GM06990 (cell line): ENCODE measurements at places on chromosomes 12 and 14.

DNA sequence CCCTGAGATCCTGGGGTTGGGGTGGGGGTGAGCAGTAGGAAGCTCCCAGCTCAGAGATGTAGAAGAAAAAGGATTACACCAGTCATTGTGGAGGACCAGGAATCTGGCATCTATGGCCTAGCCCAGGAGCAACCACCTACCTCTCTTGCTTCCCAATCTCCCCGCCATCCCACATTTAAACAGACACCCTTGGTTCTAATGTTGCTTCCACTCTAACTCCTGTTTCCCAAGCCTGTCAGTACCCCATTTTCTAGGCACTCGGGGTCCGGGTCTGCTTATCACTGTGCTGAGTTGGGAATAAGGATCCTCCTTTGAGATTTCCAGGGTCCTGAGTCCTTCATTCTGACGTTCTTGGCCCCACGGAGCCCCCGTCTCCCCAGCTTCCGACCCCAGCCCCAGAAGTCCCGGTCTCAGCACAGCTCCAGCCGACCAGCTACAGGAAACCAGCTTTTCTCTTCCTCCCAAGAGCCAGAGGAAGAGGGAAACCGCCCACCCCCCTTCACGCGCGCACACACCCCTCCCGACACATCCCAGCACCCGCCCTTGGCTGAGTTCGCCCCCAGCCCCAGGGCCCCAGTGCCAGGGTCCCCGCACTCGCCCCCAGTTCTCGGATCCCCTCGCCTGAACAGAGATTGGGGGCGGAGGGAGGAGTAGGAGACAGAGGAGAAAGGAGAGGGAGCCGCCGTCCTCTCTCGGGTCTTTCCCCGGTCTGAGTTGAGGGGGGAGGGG lies 1.2 kb downstream of the ITGA5 start:
- DNase-seq: no peak

DNA sequence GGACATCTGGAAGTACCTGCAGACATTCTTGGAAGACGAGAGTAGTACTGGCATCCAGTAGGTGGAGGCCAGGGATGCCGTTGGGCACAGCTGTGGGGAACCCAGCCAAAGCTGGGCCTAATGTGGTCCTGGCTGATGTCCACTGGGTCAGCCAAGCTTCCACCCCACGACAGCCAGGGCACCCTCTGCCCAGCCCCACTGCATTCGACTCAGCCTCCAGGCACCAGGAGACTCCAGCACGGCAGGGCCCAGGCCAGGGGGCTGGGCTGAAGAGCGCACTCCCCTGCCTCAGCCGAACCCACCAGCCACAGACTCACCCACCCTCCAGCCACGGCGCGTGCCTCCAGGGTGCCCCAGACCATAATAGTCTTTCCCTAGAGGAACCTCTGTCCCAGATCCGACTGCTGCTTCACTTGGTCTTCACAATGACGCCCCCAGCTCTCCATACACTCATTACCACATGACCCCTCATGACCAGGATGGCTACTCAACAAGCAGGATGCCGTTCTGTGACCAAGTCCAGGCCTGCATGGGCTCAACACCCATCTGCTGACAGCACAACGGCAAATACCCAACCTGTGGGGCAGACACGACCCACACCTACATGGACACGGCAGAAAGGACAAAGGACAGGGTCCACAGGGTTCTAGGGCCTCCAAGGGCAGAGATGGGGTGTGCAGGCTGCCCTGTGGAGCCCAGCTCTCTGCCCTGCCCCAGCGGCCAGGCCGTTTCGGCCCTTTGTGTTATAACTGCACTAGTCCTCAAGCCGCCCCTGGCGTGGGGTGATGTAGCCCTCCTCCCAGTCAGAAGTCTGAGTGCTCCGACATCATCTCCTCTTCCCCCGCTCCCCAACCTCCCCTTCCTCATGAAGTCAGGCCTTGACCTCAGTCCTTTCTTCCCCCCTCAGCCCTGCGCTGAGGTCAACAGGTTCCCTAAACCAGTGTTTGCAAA lies 22.8 kb downstream of the ITPK1 start:
- no peak for DNase-seq

- no peak for DNase-seq
Measured at GRCh38 chr12:103196467-103196866, 239.0 kb downstream of the ASCL1 start.

DNA sequence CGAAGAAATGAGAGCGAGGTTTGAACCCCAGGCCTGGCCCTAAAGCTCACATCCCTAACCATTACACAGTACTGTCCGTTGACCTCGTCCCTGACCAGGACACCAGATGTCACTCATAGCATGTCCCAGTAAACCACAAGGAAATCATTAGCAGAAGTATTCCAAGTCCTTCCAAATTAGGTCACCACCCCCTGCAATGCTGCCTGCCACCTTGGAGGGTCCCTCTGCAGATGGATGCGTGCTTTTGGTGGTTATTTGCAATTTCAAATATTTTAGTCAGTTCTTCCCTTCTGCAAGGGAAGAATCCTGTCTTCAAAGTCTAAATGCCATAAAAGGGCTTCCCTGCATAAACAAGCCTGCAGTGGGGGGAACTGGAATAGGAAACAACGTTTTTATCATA lies 71.3 kb downstream of the CLMN start:
- DNase-seq: no peak

DNA sequence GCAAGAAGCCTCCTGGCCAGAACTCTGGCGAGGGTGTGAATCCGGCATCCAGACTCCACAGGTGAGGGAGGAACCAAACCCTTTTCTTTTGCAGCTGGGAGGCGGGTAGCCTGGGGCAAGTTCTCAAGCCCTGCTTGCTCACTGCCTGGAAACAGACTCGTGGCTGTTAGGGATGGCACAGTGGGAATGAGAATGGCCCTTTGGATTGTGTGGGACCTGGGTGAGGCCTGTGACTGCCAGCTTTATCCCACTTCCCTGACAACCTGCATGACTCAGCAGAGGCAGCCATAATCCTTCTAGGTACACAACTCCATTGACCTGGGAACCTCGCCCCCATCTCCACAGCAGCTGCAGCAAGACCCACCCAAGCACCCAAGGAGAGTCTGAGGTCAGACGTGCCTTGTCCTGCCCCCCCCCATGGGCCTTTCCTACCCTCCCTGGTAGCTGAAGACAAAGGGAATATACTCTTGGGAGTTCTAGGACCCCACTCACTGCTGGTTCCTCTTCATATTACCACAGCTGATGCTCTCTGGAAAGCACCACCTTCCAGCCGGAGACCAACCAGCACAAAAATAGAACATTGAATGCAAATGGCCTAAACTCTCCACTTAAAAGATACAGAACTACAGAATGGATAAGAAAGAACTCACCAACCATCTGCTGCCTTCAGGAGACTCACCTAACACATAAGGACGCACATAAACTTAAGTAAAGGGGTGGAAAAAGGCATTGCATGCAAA lies 5.1 kb upstream of the GPR33 start:
- DNase-seq: no peak

- no peak for DNase-seq
Measured at GRCh38 chr14:104702673-104703072, 13.3 kb downstream of the INF2 start.
